ENCODE measurements at places on chromosomes 3 and 15.
A peak's percentile ranks its signal among the peaks of the same experiment; 100 is the strongest.

DNA sequence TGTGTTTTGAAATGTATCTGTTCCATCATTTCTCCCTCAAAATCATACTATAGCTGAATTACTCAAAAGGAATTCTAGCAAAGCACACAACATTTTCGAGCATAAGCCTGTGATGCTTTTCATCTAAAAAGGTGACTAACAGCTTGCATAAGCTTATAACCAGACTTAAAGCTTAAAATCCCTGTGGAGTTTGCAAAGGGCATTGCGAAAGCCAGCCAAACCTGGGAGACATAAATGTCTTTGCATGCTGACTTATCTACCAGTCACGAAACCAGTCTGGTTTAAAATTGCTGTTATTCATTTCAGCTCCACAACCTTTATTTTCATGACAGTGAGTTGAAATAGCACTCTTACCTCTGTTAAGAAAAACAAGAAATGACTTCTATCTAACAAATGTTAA lies 35.6 kb upstream of the LIPC start:
- DNase-seq, result no peak

- DNase-seq, result no peak
These were observed 607.2 kb upstream of the MDFIC2 start for GRCh38 chr3:70919661-70920060.

DNA sequence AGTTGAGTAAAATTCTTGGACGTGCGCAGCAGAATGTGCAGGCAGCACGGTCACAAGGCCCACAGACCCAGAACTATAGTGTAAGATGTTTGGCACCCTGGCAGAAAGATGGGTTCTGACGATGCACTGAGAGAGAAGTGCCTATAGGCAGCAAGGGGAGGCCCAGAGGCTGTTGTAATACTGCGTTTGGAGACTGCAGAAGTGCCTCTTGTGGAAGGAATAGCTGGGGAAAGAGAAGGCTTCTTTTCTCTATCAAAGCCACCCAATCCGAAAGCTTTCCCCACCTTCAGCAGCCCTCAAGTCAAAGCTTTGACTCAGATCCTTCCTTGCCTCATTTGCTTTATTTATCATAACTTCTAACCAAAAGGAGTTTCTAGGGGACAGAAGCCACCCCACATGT lies 5.2 kb upstream of the SIN3A start:
- DNase-seq, result no peak

DNA sequence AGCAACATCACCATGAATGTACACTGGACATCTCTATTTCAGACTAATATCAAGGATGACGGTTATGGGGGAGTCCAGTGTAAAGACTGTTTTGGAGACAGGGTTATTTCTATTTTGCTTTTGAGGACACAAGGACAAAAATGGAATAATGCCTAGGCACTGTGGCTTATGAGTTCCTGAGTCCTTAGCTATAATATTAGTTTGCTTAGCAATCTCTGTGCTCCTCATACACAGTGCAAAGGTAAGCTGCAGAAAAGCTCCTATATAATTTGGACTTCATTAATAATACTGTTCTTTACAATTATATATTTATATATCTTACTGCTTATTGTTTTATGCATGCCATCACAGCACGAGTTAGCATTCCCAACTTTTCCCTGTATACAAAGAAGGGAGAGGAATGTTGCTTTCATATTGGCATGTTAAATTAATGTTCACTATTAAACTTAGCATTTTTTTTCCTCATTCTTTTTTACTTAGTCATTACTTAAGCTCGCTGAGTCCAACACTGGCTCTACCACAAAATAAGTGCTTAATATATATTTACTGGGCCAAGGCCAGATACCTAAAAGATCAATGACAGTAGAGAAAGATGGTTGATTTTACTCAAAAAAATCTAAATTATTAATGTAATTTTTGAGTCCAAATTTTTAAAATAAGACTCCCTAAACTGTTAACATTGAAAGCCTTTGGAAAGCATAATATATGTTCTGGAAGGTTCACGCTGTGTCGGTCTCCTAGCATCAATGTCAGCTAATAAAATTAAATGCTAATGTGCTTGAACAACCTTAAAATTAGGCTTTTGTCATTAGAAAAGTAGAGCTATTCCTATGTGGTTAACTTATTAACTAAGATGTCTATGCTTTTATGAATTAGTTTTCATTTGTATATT lies 13.8 kb downstream of the THBS1 start:
- no peak for DNase-seq

DNA sequence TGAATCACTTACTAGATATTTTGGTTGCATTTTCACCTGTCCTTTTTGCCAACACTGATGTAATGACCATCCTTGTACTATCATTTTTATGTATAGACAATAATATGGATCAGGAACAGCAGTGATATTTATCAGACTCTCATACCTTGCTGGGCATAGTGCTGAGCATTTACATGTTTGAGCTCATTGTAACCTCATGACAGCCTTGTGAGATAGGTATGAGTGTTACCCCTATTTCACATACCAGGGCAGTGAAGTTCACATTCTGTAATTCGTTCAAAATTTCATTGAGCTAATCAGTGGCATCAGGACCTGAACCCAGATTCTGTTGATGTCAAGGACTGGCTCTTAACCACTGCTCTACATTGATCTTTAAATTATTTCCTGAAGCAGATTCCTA lies 221.5 kb upstream of the TBL1XR1 start:
- no peak for DNase-seq

DNA sequence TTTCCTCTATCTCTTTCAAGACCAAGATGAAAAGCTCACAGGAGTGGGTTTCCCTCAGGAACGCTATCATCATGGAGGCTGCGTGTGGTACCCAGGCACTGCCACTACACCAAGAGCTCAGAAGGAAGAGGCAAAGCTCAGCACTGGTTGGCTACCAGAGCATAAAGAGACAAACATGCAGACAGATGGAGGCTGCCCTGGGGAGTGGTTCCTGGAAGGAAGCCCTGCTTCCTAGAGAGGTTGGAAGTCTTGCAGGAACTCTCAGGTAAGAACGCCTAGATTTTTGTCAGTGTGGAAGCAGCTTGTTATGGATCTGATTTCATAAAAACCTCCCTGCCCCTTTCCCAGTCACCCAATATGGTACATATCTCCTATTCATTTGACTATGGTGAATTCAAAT lies 49.9 kb upstream of the ADCY5 start:
- no peak for DNase-seq

GRCh38 chr3:152281133-152281713 lies 12.5 kb downstream of the MBNL1 start:
- peak; percentile 70 for DNase-seq

GRCh38 chr3:140086642-140087041 lies 151.7 kb downstream of the CLSTN2 start:
- DNase-seq, result no peak

- DNase-seq, result no peak
These were observed 77.1 kb downstream of the PEAK1 start for GRCh38 chr15:77342807-77343206.

DNA sequence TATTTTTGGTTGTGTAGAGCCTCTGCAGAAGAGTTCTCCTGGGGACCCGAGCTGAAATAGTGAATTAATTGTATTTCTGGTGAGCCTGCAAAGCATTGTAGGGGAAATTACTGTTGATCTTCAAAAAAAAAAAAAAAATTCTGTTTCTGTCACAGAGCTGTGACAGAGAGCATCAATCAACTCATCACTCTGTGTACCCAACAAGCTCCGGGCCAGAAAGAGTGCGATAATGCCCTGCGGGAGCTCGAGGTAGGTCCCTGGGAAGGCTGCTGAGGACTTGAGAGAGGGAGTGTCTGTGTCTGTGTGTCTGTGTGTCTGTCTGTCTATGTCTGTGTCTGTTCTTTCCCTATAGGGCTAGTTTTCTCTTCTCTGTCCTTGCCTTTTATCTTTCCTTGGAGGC lies 294.4 kb upstream of the TPM1 start:
- no peak for DNase-seq

GRCh38 chr15:92839696-92840095 lies 60.4 kb upstream of the CHD2 start:
- no peak for DNase-seq

DNA sequence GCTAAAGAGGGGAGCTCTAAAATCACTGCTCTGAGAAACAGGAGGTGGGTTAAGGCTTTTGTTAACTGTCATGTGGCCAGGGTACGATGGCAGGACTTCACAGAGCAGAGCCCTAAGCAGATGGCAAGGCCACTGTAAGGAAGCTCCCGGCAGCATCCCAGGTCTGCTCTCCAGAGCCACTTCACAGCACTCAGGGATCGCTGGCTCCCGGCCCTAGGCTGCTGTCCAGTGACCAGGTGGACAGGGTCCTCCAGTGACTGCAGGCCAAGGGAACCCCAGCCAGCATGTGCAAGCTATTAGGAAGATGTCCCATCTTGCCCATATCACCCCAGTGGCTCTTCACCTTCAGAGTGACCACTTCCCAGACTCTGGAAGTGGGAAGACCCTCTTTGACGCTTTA lies 10.4 kb downstream of the TMEM41A start:
- DNase-seq, result no peak

GRCh38 chr3:4740397-4741105 lies 238.7 kb upstream of the BHLHE40 start:
- DNase-seq, result no peak

DNA sequence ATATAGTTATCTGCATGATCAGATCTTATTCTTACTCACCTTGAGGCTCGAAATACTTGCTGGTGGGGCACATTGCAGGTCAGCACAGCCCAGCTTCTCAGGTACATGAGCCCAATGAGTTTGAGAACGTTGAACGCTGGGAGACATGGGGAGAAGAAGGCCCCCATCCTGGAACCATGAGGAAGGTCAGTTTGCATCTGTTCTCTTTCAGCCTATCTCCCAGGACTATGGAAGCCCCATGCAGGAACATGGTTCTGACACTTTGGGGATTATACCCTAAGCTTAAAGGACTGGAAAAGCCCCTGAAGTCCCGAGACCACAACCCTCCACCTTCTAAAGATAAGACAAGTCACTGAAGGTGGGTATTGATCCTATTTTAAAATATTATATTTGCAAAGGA lies 17.4 kb upstream of the STARD5 start:
- no peak for DNase-seq

DNA sequence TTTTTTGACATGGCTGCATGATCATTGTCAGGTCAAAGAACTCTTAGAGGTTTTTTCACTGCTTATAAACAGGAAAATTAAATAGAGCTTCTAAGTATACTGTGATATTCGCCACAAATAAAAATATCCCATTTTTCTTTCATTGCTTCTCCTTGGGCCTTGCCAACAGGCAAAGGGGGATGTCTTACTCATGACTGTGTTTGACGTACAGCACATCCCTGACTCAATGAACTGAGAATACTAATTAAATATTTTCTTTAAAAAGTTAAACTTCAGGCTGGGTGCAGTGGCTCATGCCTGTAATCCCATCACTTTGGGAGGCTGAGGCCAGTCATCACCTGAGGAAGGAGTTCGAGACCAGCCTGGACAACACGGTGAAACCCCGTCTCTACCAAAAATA lies 41.4 kb upstream of the CCDC80 start:
- no peak for DNase-seq

GRCh38 chr15:66968806-66969596 lies 96.4 kb upstream of the SMAD3 start:
- no peak for DNase-seq

Data from hematopoietic multipotent progenitor cell treated with erythropoietin and hydrocortisone succinate and interleukin-3 and kit ligand, for 17 days (in vitro differentiated cells).